ENCODE measurements at places on chromosomes 5 and 9.

- peak; percentile 2 for DNase-seq
These were observed 111.9 kb downstream of the NTRK2 start for GRCh38 chr9:84781458-84781857.

DNA sequence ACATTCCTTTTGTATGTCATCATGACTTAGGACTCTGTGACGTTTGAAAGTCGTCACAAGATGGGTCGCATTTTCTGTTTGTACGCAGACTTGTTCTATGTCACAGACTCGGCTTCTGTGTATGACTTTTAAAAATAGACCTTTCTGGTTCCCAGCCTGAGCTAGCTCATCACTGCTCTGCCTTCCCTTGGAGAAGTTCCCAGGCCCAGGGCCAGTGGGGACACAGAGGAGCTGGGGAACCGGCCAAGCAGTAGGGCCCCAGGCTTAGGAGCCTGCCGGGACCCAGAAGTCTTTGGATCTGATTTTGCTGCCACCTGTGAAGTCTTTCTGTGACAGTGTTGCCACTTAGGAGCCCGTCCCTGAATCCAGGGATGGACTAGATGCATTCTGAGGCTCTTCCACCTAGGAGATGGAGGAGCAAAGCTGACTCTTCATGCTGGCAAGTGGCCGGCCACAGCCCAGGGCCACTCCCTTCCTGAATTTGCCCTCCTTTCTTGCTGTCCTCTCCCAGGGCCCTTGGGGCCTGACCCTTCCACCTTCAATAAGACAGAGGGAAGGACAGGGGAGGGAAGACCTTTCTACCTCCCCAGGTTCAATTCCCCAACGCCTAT is 18.1 kb upstream of the UBE2QL1 start:
- DNase-seq: no peak

- DNase-seq: peak; percentile 55
These were observed 1.2 kb upstream of the BTF3 start for GRCh38 chr5:73496984-73497457.

DNA sequence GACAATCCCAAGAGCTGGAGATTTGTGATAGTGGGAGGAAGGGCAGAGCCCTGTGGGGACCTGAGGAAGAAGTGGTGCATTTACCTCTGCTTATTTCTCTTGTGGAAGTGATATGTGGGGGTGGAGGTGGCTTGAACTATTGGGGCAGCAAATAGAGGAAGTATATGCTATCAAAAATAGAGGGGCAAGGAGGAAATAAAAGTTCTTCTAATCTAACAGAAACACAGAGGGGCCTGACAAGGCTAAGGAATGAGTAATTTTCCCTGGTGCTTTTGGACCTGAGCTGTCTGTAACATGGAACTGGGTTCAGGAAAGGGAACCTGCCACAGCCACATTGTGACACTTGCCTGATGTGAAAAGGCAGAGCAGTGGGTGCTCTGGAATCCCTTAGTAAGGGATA is 378.6 kb upstream of the KLF4 start:
- no peak for DNase-seq

- no peak for DNase-seq
These were observed 179.0 kb downstream of the MAN2A1 start for GRCh38 chr5:109868737-109869136.

DNA sequence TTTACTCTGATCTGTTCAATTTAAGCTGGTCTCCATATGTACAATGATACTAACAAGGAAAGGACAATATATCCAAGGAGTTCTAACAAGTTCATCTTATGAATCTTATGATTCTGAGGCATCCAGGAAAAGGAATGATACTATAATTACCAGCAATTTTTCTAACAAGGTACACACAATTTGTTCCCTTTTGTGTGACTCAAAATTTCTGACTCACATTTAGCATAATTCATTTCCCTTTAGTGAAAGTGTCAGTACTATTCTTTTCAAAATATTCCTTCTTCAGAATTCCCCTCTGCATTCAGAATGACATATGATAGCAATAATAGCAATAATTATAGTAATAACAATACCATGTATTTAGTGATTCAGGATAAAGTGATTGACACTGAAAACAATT is 594.8 kb downstream of the DMRTA1 start:
- DNase-seq: peak; percentile 17

DNA sequence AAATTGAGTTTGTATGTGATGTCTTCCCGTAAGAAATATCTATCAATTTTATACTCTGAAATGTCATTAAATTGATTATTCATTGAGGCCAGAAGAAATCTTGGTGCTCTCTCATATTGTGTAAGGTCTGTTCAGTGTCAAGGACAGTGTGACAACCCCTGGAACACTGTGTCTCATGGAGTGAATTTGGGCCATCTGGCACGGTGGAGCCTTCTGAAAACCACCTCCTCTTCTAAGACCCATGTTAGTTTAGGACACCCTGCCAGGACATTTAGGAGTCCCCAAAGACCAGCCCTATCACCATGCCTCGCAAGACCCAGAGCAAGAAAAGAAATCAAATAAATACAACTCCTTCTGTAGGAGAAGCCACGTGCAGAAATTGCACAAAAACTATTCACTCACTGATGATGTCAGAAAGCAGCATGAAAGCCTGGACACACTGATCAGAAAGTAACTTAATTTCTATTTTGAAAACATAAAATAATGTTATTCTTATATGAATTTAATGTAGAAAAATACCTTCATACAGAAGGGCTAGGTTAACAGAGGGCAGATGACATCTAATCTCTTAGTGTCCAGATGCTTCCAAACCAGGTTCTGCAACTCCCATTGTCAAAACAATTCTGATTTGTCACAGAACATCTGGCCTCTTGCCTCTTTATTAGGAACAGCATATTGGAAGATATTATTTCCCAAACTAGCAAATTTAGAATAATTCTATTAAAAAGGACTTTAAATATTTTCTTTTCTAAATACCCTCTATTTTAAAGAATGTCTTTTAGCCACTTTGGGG is 298.8 kb downstream of the NR2F1-AS1 start:
- no peak for DNase-seq

- DNase-seq: no peak
These were observed 89.2 kb downstream of the ISL1 start for GRCh38 chr5:51472472-51472871.

DNA sequence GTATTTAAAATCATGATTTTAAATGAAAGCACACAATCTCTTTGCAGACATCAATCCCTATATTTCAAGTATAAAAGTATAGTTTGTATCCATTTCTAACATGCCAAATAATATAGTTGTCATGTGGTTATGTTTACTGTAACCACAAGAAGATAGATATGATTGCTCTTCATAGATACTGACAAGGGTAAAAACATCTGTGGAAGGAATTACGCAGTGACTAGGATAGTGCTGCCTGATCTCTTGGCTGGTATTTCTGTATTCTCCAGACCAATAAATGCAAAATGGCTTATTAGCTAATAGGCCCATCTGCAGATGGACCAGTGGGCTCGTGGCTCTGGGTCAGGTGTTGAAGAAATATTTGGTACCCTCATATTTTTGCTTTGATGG is 34.9 kb upstream of the FBN2 start:
- DNase-seq: no peak

- no peak for DNase-seq
These were observed 287.2 kb downstream of the FANCC start for GRCh38 chr9:95030344-95030743.

All from kidney capillary endothelial cell (primary cell).